ENCODE measurements at places on chromosomes 1 and 21.

DNA sequence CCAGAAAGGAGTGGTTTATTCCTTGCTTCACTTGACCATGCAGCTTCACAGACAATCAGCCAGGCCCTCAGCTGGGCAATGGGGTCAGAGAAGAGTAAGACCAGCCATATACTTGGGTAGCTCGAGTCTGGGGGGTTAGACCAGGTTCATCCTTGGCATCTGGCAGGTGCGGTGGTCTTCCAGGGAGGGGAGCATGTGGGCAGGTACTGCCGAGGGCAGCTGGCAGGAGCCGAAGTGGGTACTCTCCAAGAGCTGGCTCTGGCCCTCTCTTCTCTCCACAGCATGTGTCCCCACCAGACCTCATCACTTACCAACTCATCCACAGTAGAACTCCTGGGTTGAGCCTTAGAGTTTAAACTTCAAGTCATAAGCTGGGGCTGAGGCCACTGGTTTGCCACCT lies 156.8 kb downstream of the FOXD2 start:
- DNase-seq, result no peak

GRCh38 chr1:59917026-59917784 lies 9.4 kb downstream of the CYP2J2 start:
- no peak for DNase-seq

- DNase-seq, result no peak
Observed at GRCh38 chr1:52752484-52752826, 26.2 kb downstream of the ZYG11B start.

DNA sequence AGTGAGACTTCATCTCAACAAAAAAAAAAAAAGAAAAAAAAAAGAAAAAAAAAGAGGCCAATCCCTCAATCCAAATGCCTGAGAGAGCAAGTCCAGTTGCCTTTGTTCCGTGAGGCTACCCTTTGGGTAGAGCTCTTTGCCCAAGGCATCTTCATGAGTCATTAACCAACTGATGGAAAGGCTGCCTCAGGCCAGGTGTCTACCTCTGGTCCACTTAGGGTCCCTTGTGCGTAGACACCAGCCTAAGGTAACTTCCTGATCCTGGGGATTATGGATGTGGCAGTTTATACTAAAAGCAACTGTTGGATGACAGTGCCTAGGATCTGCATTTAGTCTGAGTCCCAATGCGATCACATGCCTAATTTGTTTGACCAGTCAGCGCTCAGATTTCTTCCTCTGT lies 20.7 kb upstream of the ZNF326 start:
- no peak for DNase-seq

- DNase-seq, result no peak
Observed at GRCh38 chr1:220824031-220824989, 37.6 kb downstream of the MTARC1 start.

- no peak for DNase-seq
Observed at GRCh38 chr1:222914861-222915632, 100.2 kb downstream of the DISP1 start.

GRCh38 chr1:158200527-158200926 lies 19.8 kb downstream of the CD1D start:
- DNase-seq, result no peak

- DNase-seq, result peak; percentile 35
Observed at GRCh38 chr1:84724128-84724860, 34.0 kb upstream of the SSX2IP start.

All from CD4-positive, alpha-beta T cell (primary cell).